ENCODE measurements at places on chromosomes 12 and 14.

- DNase-seq, result peak; percentile 4
Measured at GRCh38 chr12:129659961-129660622, 243.7 kb downstream of the TMEM132D start.

GRCh38 chr12:105986779-105987684, 151.7 kb downstream of the NUAK1 start:
- DNase-seq, result peak; percentile 38

GRCh38 chr12:103672401-103673119, 85.5 kb downstream of the STAB2 start:
- no peak for DNase-seq

GRCh38 chr12:14841761-14842160, 1.6 kb downstream of the ART4 start:
- no peak for DNase-seq

- DNase-seq, result no peak
Measured at GRCh38 chr12:51686727-51687126, 95.7 kb downstream of the SCN8A start.

GRCh38 chr12:697481-697880, 34.2 kb upstream of the NINJ2 start:
- no peak for DNase-seq

- DNase-seq, result no peak
Measured at GRCh38 chr12:52667509-52667908, 12.7 kb downstream of the KRT1 start.

DNA sequence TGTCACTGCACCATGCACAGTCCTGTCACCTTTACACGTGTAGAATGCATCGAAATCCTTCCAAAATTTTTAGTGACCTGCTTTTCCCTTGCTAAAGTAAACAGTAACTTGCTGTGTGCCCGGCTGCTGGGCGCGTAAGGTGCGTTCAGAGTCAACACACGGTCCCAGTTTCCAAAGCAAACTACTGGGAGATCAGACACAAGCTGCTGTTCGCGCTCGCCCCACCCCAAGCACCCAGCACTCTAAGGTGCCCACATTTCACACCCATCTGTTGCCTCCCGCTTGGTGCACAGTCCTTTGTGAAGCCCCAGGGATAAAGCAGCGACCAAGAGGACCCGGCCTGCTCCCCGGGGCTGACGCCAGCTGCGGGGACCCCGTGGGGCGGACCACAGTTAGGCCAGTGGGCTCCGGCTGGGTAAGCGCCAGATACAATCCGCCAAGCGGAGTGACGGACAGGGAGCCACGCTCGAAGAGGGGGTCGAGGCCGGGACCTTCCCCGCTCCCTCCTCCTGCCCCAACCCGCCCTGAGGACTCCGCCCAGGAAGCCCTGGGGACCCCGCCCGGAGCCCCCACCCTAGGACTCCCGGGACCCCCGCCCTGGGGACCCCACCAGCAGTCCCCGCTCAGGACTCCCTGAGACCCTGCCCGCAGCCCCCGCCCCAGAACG, 633 bp downstream of the STX2 start:
- DNase-seq, result no peak

GRCh38 chr14:90559811-90560492, 163.1 kb downstream of the CALM1 start:
- DNase-seq, result no peak

GRCh38 chr12:124913474-124914391, 717 bp downstream of the UBC start:
- DNase-seq, result no peak

DNA sequence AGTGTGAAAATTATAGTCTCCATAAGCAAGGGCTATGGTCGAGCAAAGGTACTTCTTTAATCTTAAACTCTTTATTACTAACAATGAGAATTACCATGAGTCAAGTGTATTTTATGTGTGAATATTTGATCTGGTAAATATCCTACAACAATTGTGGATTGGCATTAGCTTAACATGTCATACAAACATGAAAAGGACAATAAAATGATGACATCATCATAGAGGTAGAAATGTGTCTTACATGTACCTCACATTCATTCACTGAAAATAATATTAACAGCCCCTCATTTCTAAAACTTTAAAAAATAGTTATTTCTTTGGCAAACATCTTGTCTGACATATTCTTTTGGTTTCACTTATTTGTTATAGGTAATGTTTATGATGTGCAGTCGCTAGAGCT, 355.0 kb downstream of the NAV3 start:
- DNase-seq, result no peak

DNA sequence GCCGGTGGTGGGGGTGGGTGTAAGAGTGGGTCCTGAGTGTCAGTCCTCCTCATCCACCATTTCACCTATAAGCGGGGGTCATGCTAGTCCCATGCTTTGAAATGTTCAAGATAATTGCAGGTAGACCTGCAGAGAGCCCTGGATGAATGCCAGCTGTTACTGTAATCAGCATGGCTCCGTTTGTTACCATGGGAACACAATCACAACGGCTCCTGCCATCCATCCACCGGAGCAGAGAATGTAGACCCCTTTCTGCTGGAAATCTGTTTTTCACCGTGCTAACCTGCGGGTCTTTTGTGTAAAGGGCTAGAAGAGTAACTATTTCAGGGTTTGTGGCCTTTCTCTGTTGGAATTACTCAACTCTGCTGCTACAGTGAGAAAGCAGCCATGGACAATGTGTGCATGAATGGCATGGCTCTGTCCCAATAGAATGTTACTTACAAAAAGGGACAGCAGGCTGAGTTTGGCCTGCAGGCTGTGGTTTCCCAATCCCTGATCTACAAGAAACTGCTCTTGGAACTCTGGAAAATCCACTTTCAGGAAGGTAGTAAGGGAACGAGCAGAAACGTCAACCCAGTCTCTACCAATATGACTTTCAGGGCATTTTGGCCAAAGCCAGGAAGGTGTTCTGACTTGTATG, 36.1 kb downstream of the KCTD10 start:
- DNase-seq, result no peak

DNA sequence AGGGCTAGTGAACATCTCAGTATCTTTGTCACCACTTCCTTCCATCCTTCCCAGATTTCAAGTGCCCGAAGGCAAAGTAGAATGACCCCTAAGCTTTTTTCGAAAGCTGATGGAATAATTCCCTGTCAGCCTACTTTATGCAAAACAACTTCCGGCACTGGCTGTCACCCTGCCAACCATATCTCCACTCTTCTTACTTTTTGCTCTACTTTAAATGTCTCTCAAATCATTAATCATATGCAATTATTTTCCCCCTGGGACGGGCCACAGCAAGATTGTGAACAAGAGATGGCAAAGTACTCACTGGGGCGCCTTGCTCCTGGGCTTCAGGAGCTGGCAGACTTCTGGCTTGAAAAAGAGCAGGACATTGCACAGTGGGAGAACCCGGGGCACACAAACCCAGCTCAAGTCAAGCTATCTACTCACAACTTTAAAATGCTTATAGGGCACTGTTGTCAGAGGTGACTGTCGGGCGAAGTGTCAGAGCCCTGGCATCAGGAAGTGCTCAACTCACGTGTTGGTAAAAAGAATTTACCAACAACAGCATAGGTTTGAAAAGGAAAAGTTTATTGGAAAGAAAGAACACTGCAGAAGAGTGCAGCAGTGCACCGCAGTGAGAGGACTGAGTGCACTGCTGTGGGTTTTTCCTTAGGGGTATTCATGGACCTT, 373.5 kb downstream of the PAWR start:
- no peak for DNase-seq

DNA sequence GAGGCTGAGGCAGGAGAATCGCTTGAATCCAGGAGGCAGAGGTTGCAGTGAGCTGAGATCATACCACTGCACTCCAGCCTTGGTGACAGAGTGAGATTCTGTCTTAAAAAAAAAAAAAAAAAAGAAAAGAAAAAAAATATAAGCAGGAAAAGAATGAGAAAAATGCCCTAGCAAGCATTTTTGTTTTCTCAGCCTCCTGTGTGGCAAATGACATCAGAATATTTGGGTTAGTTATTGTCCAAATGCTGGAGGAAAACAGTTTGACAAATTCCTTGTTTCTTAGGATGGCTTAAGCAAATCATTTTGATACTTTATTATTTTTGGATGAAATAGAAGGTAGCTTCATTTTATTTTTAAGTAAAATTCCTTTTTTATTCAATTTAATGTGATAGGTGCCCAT, 7.5 kb upstream of the PTPRR start:
- no peak for DNase-seq

DNA sequence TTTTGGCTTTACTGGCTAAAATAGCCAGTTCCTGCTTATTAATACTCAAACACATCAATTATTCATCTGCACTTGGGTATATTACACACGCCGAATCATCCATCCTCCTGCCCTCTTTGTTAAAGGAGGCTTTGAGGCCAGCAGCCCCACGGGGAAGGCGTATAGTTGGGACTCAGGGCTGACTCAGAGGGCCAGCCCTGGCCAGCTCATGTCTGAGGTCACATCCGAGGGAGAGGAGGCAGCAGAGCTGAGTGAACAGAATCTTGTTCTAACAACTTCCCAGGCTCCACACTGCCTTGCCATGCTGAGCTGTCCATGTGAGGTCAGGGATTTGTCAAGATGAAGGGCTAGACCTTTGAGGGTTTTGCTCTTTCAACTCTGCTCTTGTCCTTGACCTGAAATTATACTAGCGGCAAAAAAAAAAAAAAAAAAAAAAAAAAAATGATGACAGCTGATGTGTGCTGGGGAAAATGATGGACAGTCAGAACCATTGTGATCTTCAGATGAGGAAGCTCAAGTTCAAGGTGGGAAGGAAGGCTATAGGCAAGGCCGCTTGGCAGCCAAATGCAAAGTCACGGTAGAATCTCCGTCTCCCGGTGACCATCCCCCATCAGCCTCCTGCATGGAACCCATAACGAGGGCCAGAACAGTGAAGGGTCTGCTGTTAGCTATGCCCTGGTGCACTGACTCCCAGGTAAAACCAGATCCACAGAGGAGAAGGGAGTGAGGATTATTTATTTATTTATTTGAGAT, 12.5 kb upstream of the MARK3 start:
- DNase-seq, result peak; percentile 98

DNA sequence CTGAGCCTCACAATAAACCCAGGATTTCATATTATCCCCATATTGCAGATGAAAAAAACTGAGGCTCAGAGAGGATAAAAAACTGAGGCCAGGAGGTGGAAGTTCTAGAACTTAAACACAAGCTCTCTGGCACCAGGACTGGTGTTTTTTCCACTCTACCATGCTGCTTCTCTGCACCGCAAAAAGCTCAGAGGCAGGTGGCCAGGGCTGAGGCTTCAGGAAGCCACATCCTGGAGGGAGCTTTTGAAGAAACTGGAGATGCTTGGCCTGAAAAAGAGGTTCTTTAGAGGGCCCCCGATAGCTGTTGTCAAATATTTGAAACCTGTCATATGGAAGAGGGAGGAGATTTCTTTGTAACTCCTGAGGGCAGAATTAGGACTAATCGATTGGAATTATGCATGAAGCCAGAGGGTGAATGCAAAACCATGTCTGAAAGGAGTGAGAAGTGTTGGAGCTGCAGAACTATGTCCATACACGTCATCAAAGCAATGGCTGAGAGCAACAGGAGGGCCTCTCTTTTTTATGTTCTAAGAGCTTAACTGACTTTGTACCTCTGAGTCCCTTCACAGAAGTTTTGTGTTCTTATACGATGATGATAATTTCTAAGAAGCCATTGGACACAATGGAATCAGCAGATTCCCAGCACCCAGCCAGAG, 448.6 kb downstream of the FUT8 start:
- no peak for DNase-seq

DNA sequence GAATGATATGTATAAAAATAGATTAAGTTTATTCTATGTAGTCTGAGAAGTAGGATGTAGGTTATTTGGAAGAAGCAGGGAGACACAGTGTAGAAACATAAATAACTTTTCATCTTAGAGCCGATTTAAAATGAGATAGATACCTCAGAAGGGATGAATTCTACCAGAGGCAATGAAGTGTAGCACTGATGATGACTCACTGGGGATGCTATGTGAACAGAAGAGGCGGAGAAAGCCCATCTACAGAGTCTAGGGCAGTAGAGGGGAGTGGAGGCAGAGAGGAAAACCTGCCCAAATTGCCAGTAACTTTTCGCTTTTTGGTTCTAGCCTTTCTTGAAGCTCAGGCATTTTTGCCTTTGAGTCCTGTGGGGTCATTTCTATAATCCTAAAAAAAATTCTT, 451.8 kb downstream of the ATP23 start:
- DNase-seq, result no peak

- peak; percentile 53 for DNase-seq
Measured at GRCh38 chr14:102799684-102800562, 22.7 kb downstream of the TRAF3 start.

- no peak for DNase-seq
Measured at GRCh38 chr14:77377502-77377844, 294 bp downstream of the SAMD15 start.

GRCh38 chr12:118633071-118633470, 256.7 kb downstream of the SUDS3 start:
- no peak for DNase-seq

DNA sequence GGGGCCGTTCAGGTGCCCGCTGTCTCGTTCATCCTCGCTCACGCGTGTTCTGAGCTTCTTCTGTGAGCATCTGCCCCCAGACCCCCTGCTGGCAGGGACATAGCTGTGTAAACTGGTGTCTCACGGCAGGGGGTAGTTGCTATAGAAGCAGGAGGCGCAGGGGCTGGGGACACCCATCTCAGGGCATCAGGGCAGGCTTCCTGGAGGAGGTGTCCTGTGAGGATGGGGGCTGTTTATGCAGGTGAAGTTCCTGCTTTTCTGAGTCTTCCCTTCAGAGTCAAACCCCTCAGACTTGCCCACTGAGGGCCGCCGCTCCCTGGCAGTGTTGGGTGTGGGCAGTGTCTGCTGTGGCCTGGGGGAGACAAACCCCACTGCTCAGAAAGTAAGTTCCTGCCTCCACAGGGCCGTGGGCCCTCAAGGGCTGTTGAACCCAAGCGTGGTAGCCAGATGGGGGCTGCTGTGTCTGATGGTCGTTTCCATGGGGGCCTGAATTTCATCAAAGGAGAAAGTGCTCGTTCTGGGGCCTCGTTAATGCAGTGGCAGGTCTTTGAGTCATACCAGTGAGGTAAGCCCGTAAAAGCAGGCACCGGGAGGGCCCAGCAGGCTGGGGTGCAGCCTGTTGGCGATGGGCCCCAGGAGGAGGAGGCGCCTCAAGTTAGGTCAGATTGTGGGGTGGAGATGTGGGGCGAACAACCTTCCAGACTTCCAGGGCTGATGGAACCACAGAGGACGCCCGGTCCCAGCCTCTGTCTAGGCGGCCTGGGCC, 23.4 kb downstream of the KIF26A start:
- no peak for DNase-seq

DNA sequence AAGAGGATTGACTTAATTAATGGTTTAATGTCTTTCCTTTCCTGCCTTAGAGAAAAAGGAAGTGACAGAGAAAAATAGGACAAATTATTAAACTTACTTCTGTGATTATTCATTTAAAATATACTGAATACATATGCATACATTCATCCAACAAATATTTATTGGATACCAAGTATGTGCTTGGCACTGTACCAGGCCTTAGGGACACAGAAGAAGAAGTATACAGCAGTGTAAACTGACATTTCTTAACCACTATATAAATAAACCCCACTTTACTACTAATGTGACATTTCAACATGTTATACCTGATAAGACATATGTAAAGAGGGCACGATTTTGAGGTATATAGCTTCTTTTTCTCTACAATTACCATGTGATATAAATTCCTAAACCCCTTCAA, 53.6 kb downstream of the ERO1A start:
- no peak for DNase-seq

Measured in stromal cell of bone marrow (primary cell).